Cerebellum (tissue), 4 donors: ENCODE measurements at places on chromosomes 7 and 10.

- DNase-seq, result no peak
Measured at GRCh38 chr10:90130321-90131086, 429.1 kb downstream of the KIF20B start.

DNA sequence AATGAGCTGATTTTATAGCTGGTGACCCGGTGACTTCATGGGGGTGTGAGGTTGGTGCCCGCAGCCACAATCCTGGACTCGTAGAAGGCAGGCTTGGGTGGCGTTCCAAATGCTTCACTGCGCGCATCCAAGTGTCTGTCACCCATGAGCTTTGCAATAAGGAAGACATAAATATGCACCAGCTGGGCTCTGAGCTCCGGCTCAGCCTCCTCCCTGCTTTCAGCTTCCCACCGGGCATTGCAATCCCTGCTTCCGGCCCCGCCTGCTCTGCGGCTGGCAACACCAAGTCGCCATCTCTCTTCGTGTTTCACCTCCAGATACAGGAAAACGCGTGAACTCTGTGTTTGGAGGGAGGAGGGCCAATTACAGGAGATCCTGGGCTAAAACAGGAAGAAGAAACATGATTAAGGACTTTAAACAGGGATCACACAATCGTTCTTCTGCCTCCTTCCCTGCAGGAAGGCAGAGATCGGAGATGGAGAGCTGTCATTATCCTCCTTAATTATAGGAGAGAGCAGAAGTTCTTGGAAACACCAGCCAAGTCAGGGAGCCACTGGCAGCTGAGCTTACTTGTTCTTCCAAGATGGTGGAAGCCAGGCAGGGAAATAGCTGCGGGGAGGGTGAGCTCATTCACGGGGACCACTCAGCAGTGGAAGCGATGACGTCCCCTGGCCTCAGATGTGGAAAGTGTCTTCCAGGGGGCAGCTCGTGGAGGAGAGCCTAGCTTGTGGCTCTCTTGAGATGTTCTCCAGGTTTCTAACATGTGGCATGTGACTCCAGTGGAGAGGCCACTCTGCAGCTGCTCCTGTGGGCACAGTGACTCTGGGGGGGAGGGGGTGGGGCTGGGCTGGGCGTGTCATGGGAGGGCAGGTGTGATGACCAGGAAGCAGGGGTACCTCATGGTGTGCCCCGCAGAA, 134.9 kb downstream of the CAMK1D start:
- DNase-seq, result peak; percentile 67

- DNase-seq, result no peak
Measured at GRCh38 chr10:131563411-131563810, 251.9 kb upstream of the TCERG1L start.

- DNase-seq, result no peak
Measured at GRCh38 chr10:1240341-1240775, 184.2 kb downstream of the WDR37 start.

GRCh38 chr7:151206914-151207313, 3.4 kb downstream of the H2BK1 start:
- no peak for DNase-seq

DNA sequence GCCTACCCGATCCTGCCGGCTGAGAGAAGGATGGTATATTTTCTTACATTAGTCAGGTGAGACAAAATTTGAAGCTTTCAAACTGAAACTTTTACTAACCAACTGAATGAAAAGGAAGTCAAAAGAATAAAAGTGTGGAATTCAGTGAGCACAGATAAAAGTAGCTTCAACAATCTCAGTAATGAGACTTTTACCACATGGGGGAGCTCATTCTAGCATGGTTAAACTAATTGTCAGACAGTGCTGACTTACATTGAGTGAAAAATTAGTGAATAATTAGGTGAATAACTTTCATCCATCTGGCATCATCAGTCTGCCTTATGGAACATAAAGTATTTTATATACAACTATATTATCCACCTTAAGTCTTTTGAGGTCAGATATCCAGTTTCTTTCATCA, 8.4 kb downstream of the FAM237B start:
- DNase-seq, result no peak

GRCh38 chr10:4902571-4903011, 60.6 kb upstream of the AKR1C1 start:
- no peak for DNase-seq

DNA sequence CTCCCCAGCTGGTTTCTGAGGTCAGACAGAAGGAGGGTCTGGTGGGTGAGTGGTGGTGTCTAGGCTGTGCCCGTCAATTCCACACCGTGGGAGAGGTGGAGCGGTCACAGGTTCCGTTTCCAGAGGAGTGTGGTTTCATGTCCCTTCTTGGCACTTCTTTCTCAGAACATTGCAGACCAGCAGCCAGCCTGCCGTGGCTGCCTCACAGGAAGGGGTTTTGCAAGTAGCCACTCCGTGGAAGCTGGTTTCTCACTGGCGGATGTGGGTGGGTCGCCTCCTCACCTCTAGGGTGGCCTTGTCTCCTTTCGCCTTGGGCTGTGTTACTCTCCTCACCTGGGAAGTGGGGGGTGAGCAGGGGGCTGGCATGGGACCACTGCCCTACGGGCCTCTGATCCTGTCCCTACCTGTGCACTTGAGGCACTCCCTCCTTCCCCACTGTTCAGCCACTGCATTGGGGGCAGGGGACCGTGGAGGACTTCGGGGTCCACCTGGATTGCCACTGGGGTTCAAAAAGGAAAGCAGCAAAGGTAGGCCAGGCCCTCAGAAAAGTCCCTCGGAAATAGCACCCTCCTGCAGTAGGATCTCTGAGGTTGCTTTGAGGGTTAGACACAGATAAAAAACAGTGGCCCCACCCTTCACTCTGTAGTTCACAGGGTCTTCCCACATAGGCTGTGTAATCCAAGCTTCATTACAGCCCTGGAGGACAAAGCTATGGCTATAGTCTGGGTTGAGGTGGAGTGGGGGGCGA, 33.9 kb downstream of the TSPAN14 start:
- no peak for DNase-seq

GRCh38 chr10:59885430-59886134, 20.8 kb downstream of the CCDC6 start:
- DNase-seq, result no peak

- DNase-seq, result peak; percentile 57
Measured at GRCh38 chr10:97188261-97188711, 2.5 kb upstream of the SLIT1 start.

- peak; percentile 2 for DNase-seq
Measured at GRCh38 chr7:145036604-145037405, 201.0 kb upstream of the TPK1 start.

DNA sequence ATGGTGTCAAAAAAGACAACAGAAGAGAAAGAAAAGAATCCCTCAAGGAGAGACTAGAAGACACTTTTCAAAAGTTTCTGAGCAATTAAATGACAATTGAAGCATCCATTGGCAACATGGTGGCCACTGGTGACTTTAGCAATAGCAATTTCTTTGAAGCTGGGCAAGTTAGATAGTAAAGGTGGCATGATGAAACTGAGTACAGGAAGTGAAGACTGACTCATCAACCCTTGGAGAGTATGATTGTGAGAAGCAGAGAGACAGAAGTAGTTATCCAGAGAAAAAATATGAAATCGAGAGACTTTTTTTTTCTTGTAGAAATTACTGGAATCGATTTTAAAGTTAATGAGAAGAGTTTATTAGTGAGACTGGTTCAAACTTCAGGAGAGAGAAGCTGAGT, 52.5 kb downstream of the DGKB start:
- DNase-seq, result no peak
